Activated CD4-positive, alpha-beta memory T cell treated with anti-CD3 and anti-CD28 coated beads for 36 hours (primary cell): ENCODE measurements at places on chromosomes 4 and X.
A peak's percentile ranks its signal among the peaks of the same experiment; 100 is the strongest.

DNA sequence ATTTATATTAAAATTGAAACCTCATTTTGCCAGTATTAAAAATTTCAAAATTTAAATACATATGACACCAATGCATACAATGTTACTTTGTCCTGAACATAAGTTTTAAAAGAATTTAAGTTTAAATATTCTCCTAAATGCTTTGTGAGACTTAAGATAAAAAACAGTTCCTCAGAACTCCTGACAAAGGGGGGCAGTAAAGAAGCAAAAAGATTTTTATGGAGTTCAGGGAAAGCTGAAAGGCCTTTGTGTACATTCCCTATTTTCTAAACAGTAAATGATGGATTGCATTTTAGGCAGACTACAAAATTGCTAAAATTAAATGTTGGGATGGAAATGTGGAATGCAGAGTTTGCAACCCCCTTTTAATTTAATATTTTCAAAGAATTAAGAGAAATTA is 81.7 kb downstream of the SNCA start:
- DNase-seq, result no peak

DNA sequence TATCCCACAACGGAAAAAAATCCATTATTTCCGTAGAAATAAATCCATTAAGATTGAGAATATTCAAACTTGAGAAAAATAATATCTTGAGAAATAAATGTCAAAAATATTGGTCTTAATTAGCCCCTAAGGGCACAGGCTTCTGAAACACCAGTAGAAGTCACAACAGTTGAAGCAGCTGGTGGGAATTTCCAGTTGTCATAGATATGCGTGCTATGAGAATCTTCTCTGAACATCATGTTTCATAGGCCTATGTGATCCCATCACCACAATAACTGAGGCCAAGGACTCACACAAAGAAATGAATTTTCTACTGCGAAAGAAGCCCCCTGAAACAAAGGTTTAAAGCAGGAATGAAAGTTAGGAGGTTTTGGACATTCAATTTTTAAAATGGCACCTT is 292.0 kb downstream of the DTHD1 start:
- DNase-seq, result no peak

GRCh38 chrX:118520216-118521206 is 24.9 kb downstream of the DOCK11 start:
- no peak for DNase-seq

DNA sequence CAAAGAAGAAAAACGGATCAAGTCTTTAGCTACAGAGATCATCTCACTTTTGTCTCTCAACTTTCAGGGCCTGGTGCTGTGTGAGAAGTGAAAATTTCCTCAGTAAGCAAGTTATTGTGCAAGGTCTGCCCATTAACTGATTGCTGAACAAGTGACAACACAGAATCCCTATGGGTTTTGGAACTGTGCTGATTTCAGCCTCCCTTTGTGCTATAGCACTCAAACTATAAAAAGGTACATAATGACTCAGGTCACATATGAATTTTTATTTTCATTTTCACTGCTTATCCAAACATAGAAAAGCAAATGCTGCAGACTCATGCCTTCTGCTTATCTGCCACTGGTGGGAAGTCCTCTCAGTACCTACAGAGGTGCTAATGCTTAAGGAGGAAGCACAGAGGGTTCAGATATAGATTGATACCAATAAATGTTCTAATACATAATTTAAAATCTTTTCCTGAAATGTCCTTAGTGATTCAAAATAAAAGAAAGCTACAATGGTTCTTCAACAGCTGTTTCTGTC is 576.2 kb upstream of the CT83 start:
- DNase-seq, result no peak

- peak; percentile 60 for DNase-seq
Measured at GRCh38 chrX:19798423-19798822, 89.0 kb downstream of the SH3KBP1 start.

- DNase-seq, result no peak
Measured at GRCh38 chrX:538311-538710, 92.3 kb upstream of the SHOX start.

- DNase-seq, result no peak
Measured at GRCh38 chrX:17581641-17582040, 155.7 kb upstream of the SCML1 start.

GRCh38 chrX:119687661-119688413 is 5.1 kb downstream of the SEPTIN6 start:
- DNase-seq, result no peak

- DNase-seq, result peak; percentile 66
Measured at GRCh38 chr4:101346351-101347266, 717 bp downstream of the PPP3CA start.

DNA sequence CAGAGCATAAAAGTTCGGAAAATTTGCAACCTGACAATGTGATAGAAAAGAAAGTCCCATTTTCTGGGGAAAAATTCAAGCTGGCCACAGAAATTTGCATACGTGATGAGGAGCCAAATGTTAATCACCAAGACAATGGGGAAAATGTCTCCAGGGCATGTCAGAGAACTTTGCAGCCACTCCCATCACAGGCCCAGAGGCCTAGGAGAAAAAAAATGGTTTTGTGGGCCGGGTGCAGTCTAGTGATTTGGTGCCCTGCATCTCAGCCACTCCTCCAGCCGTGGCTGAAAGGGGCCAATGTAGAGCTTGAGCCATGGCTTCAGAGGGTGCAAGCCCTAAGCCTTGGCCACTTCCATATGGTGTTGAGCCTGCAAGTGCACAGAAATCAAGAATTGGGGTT is 71.2 kb downstream of the CHRNA9 start:
- DNase-seq, result no peak

- DNase-seq, result no peak
Measured at GRCh38 chr4:41185614-41186592, 28.4 kb downstream of the APBB2 start.

GRCh38 chrX:24777660-24778059 is 83.9 kb downstream of the POLA1 start:
- no peak for DNase-seq

DNA sequence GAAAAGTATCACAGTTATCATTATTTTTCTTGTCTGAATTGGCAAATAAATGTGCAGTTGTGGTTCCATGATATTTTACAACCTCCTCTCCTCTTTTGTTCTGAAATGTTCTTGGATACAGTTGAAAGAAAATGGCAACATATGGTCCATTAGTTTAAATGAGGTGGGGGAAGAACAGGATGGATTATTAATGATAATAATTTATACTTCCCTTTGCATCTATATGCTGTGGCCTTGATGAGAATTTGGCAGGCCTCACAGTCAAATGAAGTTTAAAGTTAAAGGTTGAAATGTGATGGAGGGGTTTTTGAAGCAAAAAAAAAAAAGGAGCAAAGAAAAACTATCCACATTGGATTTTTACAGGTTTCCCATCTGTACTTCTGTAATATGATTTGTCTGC is 946.3 kb upstream of the INTU start:
- no peak for DNase-seq

GRCh38 chr4:152501846-152502536 is 33.9 kb downstream of the FBXW7 start:
- DNase-seq, result no peak

- DNase-seq, result peak; percentile 22
Measured at GRCh38 chr4:183905081-183905592, at the start of gene STOX2. TSS of gene STOX2 (plus strand) at chr4:183905307. CDS start at chr4:183906791, 1,484 bp downstream.

DNA sequence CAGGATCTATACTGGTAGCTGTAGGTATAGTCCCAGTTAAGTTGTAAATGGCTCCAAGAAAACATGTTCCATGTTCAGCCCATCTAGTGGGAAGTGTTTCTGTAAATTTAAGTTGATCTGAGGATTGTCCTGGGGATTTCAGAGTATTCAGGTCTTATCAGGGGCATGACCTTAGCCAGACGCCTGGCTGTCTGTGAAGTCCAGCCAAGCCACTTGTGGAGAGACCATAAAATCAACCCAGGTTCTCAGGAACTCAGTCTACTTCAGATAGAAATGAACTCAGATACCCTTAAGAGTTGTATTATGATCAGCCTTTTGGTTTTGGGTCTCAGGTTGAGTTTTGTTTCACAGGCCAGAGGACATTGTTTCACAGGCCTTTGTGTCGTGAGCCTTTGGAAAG is 95.9 kb downstream of the EGF start:
- DNase-seq, result no peak

- no peak for DNase-seq
Measured at GRCh38 chr4:41281038-41281634, 24.4 kb downstream of the UCHL1 start.
